ENCODE measurements at places on chromosomes 5 and 9.

DNA sequence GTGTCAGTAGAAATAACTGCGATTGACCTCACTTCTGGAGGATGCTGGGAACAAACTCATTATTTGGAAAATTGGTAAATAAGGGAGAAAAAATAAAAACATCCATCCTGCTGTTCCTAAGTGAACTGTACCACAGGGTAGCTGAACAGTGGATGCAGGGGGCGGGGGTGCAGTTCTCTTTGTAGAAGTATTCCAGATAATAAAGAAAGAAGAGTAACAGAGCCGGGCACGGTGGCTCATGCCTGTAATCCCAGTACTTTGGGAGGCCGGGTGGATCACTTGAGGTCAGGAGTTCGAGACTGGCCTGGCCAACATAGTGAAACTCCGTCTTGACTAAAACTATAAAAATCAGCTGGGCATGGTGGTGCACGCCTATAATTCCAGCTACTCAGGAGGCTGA lies 132.1 kb downstream of the COL23A1 start:
- DNase-seq = no peak

DNA sequence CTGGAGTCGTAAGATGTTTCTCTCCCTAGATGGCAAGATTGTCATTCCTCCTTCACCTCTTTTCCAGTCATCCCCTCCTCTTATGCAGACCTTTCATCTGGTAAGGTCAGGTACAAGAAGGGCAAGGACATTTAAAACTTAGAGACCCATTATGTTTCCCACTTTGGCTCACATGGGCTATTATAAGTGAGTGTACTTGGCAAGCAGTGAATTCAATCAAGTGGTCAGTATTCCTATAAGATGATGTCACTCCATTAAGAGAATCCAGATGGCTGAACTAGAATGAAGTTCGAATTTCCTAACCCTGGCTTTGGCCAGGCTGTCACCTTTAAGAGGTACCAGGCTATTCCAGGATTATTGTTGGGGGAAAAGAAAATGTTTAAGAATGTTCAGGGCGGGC lies 32.2 kb downstream of the ZNF131 start:
- DNase-seq = no peak

DNA sequence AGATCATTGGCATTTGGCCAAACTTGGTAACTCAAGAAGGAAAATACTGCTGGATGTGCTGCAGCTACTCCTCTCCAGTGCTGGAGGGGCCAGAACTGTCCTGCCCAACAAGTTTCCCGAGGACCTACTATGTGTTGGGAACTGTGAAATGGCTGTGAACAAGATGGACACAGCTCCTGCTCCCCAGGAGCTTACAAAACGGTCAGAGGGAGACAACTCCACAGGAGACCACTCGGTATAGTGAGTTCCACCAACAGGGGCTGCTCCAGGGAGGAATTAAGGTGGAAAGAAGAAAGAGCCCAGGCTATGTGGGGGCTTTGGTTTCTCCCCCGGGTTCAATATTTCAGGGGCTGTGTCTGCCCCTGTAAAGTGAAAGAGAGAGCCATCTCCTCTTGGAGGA lies 78.8 kb downstream of the GNA14 start:
- DNase-seq = no peak

DNA sequence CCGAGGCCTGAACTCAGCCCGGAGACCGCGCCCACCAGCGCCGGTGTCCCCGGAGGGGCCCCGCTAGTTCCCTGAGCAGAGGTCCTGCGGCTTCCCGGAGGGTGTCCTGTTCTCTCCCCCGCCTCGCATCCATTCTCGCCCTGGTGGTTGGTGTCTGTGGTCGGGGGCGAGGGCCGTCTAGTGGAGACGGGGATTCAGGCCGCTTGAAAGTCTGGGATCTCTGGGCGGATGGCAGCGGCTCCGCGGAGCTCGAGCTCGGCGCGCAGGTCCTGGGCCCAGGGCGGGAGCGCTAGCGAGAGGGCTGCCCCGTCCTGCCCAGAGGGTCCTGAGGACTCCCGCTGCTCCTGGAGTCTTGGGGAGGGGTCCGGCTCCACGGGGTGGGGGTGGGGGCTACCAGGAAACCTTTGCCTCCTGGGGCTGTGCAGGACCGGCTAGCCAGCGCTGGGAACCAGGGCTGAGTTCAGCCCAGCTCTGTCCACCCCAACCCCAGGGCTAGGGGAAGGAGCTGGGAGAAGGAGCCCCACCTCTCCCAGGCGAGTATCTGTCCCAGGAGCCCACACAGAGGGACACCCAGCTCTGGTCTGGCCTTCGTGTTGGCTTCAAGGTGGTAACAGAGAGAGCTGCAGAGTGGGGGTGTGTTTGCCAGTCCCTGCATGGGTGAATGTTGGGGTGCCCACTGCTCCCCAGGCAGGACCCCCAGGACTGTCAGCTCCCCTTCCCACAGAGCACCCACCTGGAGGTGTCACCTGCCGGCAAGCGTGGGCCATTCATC lies 4.0 kb downstream of the TOR4A start:
- DNase-seq = no peak

DNA sequence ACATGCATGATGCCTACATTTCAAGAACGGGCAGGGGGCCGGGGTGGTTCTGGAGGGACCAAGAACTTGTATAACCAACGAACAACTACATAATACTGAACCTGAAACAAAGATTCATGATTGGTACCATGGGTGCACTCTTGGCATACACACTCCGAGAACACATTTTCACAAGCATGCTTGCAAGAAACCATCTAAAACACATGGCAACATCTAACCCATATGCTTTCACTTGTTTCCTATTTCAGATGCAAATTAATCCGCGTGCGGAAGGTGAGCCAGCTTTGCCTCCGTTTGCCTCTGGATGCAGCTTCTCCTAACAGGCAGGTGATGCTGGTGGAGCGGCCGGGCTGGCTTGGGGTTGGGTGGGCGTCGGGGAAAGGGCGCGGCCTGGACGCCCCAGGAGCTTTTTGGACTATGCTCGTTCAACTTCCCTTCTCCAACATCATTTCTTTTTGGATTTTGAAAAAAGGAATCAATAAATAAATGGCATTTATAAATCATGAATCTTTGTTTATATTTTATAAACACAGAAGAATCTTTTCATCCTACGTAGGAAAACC lies 12.5 kb upstream of the SEC16A start:
- DNase-seq = no peak

DNA sequence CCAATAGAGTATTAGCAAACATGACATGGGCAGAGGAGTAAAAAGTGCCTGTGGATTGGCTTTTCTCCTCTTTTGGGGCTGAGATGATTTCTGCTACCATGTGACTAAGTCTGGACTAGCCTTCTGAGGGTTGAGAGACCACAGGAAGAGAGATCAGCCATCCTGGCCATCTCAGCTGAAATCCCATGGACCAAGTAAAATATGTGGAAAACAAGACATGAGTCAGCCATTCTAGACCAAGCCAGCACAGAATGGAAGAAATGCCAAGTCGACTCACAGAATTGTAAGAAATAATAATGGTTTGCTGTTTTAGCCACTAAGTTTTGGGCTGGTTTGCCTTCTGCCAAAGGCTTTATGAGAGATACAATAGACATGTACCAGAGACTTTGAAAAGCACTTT lies 377.8 kb downstream of the CHSY3 start:
- no peak for DNase-seq

GRCh38 chr5:137700282-137700680 lies 35.6 kb downstream of the KLHL3 start:
- no peak for DNase-seq

GRCh38 chr9:124613849-124614248 lies 106.7 kb upstream of the NR5A1 start:
- DNase-seq = no peak

DNA sequence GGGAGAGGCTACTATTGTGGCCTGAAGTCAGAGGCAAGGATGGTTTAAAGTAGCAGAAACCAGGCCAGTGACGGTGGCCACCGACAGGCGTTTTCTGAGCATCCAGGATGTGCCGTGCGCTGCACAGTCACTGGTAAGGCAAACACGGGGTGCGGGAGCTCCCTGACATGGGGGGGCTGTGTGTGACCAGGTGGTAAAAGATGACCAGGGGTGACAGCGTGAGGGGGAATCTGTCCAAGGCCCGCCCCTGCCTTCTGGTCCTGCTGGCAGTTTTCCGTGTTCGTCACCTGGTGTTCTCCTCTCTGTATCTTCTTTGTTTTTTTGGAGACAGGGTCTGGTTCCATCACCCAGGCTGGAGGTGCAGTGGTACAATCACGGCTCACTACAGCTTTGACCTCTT lies 167.4 kb downstream of the ICE1 start:
- no peak for DNase-seq

GRCh38 chr5:169979871-169980270 lies 424 bp downstream of the INSYN2B start:
- no peak for DNase-seq

GRCh38 chr5:175032741-175033151 lies 308.4 kb downstream of the MSX2 start:
- DNase-seq = no peak

- no peak for DNase-seq
These were observed 25.9 kb downstream of the QRFP start for GRCh38 chr9:130870491-130871381.

DNA sequence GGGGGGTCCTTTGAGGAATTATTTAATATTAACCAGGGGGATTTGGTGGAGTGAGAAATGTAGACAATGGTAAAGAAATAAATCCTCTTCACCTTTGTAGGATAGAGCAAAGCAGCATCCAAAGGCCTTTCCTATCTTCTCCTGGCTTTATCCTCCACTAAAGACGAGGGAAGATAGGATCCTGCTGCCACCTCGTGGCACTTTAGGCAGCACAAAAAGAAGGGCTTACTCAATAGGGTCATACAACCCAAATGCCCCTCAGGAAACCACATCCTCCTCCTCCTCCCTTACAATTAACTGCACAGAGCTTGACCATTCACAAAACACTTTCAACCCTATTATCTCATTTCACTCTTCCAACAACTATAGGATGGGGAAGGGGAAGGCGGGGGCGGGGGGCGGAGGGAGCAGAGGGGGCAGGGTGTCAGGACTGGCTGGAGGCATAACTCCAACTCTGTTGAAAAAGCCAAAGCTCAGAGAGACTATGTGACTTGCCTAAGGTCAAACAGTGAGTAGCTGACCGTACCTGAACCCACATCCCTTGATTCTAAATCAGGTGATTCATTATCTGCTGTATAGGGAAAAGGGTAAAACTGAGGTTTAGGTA lies 45.4 kb upstream of the MYOT start:
- peak; percentile 40 for DNase-seq

- no peak for DNase-seq
These were observed 99.6 kb downstream of the SLCO4C1 start for GRCh38 chr5:102196481-102196880.

- DNase-seq = no peak
These were observed 403 bp downstream of the NINJ1 start for GRCh38 chr9:93133681-93134014.

DNA sequence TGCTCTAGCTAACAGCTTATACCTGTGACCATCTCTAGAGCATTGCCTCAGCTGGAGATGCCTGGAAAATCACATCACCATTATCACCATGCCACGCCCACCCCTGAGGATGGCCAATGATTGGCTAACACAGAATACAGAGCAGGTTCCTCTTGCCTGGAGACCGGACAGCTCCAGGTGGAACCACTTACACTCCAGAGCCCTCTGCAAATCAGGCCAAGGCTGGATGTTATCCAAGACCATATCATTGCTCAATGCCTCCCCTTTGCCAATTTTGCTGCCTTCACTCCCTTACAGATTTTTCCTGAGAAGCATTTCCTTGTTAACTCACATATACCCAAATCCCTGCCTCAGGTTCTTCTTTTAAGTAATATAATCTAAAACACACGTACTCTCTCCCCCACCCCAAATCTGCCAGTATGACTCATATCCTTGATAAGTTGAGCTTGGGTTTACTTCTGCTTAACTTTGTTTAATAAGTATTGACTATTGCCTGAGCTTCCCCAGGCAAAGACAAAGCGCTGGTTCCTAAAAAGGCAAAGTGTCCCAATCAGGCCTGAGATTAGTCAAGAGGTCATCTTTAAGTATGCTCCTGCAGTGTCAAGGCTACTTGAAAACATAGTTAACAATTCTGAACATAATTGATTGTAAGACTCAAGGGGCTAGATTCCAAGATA lies 309.6 kb downstream of the EPB41L4A start:
- peak; percentile 12 for DNase-seq

- no peak for DNase-seq
These were observed 1.3 kb upstream of the EXOSC2 start for GRCh38 chr9:130692321-130692720.

DNA sequence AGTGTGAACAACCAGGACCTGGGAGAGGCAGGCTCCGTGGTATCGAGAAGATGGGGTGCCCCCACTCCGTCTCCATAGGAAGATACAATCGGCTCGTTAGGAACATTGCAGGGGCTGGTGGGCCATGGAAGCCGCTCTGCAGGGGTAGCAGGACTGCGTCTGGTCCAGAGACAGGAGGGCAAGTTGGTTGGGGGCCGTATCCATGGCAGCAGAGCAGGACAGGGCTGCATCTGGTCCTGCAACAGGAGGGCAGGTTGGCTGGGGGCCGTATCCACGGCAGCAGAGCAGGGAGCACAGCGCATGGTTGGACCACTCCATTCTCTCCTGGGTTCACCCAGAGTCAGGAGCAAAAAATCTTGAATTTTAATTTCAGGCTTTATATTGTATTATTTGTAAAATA lies 98.2 kb downstream of the ANKRD33B start:
- DNase-seq = no peak

GRCh38 chr5:110218981-110219380 lies 507.5 kb downstream of the TMEM232 start:
- DNase-seq = no peak

GRCh38 chr5:72552041-72552557 lies 44.9 kb upstream of the ZNF366 start:
- no peak for DNase-seq

DNA sequence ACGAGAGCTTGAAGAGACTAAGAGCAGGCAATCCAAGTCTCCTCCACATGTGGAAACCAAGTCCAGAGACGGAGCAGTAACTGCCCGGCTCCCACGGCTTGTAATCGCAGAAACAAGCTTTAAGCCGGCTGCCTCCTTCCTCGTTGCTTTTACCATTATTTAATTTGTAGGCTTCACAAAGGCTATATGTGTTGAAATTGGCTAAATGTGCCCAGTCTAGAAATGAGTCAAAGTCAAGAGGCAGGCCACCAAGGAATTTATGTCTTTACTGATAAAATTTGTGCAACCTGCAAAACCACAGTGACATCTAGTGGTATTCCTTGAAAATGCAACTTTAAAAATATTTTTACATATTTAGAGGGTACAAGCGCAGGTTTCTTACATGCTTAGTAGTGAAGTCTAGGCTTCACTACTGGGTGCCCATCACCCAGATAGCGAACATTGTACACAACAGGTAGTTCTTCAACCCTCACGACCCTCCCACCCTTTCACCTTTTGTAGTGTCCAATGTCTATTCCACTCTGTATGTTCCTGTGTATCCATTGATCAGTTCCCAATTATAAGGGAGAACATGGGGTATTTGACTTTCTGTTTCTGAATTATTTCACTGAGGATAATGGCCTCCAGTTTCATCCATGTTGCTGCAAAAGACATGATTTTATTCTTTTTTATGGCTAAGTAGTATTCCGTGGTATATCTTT lies 33.5 kb upstream of the EBF1 start:
- DNase-seq = peak; percentile 44
